WTC11 (cell line): ENCODE measurements at places on chromosomes 12 and 14.
A peak's percentile ranks its signal among the peaks of the same experiment; 100 is the strongest.

DNA sequence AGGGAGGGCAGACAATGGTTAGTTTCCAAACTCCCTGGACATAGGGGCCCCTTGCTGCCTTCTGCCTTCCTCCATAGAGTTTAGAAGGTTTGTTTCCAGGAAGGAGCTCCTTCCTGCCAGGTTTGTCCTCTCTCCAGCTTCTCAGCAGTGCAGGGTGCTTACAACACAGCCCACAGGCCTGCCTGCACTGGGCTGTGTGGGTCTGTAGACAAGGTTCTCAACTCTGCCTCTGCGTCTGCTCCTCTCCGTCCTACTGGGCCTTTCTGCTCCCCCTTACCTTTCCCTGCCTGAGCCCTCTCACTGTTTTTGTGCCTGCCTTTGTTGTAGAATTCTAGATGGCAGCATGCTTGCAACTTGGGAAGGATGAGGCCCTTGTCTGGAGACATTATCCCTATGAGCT is 124.0 kb downstream of the SAMD4A start:
- no peaks in the 10 kb centered on the region for H3K27me3 ChIP-seq
- H3K4me3 ChIP-seq: no peak overlapping the region
- no peak overlapping the region for H3K27ac ChIP-seq
- H3K36me3 ChIP-seq: no peaks in the 10 kb centered on the region
- no peak for DNase-seq

DNA sequence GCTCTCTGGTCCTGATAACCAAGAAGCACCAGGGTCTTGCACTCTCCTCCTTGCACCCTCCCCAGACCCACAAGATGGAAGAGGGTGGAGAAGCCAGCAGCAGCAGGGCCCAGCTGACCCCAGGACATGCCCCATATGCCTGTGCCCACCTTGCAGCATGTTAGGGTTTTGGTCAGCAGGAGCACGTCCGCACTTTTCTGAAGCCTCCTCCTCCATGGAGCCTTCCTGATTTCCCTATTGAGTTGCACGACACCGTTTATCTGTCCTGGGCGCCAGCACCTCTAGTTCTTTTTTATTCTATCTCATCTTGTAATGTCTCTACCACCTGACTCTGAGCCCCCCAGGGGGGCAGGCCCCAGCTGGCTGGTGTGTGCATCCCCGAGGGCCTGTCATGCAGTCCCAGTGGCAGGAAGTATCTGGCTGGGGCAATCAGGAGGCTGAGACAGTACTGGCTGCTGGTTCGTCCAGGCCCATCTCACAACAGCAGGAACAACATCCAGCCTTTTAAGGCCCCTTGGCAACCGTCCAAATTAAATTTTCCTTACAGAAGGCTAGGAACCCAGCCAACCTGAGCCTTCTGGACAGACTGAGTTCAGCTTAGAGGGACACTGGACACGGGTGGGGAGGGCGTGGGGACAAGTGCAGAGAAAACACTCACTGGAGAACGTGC is 39.6 kb downstream of the CCDC85C start:
- H3K4me1 ChIP-seq: peaks cover 61% of the 10 kb centered on the region
- no peaks in the 10 kb centered on the region for H3K36me3 ChIP-seq
- H3K27me3 ChIP-seq: no peaks in the 10 kb centered on the region
- no peak overlapping the region for H3K4me3 ChIP-seq
- no peak for DNase-seq

DNA sequence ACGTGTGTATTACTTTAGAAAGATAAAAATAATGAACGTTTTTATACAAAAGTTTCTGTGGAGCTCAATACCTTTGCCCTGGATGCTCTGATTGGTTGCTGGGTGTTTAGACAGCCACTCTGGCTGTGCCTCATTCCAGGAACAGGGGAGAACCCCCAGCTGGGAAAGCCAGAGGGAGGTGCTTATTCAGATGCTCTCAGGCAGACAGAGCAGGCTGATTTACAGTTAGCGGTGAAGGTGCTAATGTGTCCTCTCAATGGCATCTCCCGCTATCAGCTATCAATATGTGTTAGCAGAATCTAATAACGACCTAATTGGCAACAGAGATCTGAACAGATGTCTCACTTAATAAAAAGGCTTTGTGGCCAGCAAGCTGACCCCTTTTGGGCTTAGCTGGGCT is 402.3 kb downstream of the NUAK1 start:
- peaks cover 29% of the 10 kb centered on the region; the same call in 1 of the 2 replicates for H3K4me1 ChIP-seq
- H3K27ac ChIP-seq: no peak overlapping the region
- H3K36me3 ChIP-seq: no peaks in the 10 kb centered on the region
- no peak overlapping the region for H3K4me3 ChIP-seq

DNA sequence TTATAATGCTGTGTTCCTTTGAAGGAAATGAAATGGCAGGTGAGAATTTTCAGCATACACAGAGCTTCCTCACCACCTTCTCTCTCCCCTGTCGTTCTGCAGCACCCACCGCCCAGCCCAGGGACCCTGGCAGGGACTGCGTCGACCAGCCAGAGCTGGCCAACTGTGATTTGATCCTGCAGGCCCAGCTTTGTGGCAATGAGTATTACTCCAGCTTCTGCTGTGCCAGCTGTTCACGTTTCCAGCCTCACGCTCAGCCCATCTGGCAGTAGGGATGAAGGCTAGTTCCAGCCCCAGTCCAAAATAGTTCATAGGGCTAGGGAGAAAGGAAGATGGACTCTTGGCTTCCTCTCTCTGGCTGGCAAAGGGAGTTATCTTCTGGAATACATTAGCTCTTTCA is 35.1 kb downstream of the PAPLN start:
- H3K4me3 ChIP-seq: no peak overlapping the region
- peak overlapping the region; percentile 34; the same call in 1 of the 2 replicates for H3K27ac ChIP-seq
- peaks cover 14% of the 10 kb centered on the region for H3K36me3 ChIP-seq
- H3K27me3 ChIP-seq: no peaks in the 10 kb centered on the region

DNA sequence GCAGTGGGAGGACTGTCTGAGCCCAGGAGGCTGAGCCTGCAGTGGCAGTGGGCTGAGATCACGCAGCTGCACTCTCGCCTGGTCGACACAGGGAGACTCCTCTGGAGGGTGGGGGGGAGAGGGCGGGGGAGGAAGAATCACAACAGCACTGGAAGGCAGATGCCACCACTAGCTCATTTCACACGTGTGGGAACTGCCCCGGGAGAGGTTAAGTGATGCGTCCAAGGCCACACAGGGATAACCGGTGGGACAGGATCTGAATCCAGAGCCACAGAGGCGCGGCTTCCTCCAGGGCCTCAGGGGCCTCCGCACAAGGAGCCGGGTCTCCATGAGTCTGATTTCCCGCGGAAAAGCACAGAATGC is 20.8 kb downstream of the STX2 start:
- H3K27ac ChIP-seq: peak overlapping the region; percentile 84
- no peaks in the 10 kb centered on the region for H3K27me3 ChIP-seq
- H3K36me3 ChIP-seq: peaks cover 19% of the 10 kb centered on the region
- peak overlapping the region; percentile 49 for H3K4me3 ChIP-seq
- no peak for DNase-seq

DNA sequence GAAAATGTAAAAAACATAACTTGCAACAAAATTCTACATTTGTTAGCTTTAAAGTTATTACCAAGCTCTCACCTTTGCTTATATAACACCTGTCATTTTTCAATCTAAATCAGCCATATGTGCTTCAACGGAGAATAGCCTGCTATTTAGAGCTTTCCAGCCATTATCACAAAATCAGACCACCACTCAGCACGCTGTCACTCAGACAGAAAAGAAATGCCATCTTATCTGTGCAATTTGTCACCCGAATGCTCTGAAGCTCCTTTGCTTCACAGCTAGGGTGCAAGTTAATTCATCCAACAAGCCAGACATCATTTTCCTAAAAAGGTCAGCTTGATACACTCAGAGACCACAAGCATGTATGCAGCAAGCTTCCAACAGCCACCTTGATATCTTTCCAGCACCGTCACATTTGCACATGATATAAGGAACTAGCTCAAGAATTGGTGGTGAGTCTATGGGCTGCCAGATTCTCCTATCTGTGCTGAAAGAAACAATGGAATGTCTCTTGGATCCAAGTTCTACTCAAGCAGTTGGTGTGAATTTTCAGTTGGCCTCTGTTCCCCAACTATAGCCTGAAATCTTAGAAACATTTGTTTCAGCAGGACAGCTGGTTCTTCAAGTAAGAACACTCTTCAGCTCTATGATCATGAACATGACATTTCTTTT is 20.0 kb upstream of the IFNG-AS1 start:
- H3K27ac ChIP-seq: no peak overlapping the region
- H3K4me3 ChIP-seq: no peak overlapping the region
- no peaks in the 10 kb centered on the region for H3K4me1 ChIP-seq
- no peak for DNase-seq

GRCh38 chr12:15336768-15337553 is 14.7 kb downstream of the PTPRO start:
- H3K36me3 ChIP-seq: no peaks in the 10 kb centered on the region
- no peaks in the 10 kb centered on the region for H3K27me3 ChIP-seq
- H3K4me1 ChIP-seq: no peaks in the 10 kb centered on the region
- no peak for DNase-seq

- no peak overlapping the region for H3K27ac ChIP-seq
- H3K27me3 ChIP-seq: no peaks in the 10 kb centered on the region
- H3K4me3 ChIP-seq: no peak overlapping the region
- DNase-seq: no peak
- no peaks in the 10 kb centered on the region for H3K36me3 ChIP-seq
- H3K4me1 ChIP-seq: no peaks in the 10 kb centered on the region
Observed at GRCh38 chr14:23828001-23828400, 125.6 kb upstream of the DHRS4 start.

- no peaks in the 10 kb centered on the region for H3K27me3 ChIP-seq
- peaks cover 12% of the 10 kb centered on the region for H3K4me1 ChIP-seq
- DNase-seq: no peak
- no peak overlapping the region for H3K4me3 ChIP-seq
- no peak overlapping the region for H3K27ac ChIP-seq
- H3K36me3 ChIP-seq: no peaks in the 10 kb centered on the region
Observed at GRCh38 chr14:61491224-61491623, 169.8 kb downstream of the PRKCH start.

DNA sequence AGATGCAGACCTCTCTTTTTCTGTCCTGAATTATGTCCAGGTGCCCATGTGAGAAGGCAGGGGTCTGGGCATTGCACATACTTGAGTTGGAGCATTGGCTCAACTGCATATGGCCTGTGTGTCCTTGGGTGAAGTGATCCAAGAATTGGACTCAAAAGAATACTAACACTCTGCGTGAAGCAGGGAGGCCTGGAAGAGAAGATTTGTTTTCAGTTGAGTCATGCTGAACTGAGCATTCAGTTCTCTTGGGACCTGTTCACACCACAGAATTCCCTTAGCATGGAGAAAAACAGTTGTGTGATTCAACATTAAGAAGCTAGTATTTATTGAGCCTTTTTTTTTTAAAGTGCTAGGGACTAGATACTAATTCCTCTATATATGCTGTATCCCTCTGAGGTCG is 164.7 kb upstream of the TBX3 start:
- no peak overlapping the region for H3K27ac ChIP-seq
- H3K36me3 ChIP-seq: no peaks in the 10 kb centered on the region
- DNase-seq: no peak
- H3K27me3 ChIP-seq: no peaks in the 10 kb centered on the region
- no peaks in the 10 kb centered on the region for H3K4me1 ChIP-seq
- no peak overlapping the region for H3K4me3 ChIP-seq

DNA sequence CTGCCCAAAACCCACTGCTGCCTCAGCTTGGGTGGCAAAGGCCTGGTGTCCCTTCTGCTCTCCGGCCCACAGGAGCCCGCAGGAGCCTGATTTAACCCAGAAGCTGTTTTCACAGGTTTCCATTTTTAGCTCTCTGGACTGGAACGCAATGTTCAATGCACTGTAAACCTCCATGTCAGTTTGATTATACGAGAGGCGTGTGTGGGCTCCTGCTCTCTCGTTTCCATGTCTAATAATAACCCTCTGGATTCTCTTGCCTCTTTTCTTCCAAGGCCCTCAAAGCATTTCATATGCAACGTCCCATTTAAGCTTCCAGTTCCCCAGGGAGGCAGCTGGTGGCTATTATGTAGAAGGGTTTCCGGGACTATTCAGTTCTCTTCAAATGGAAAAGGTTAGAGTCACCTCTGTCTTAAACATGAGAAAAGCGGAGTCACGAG is 161.1 kb downstream of the SUDS3 start:
- H3K4me3 ChIP-seq: no peak overlapping the region
- 0 out of 2 replicates have a peak, but pooled peaks cover 4% of the 10 kb centered on the region for H3K36me3 ChIP-seq
- no peaks in the 10 kb centered on the region for H3K27me3 ChIP-seq
- peaks cover 84% of the 10 kb centered on the region for H3K4me1 ChIP-seq
- peak overlapping the region; percentile 97 for H3K27ac ChIP-seq

- H3K36me3 ChIP-seq: no peaks in the 10 kb centered on the region
- no peaks in the 10 kb centered on the region for H3K27me3 ChIP-seq
- peak overlapping the region; percentile 87 for H3K4me3 ChIP-seq
- peak overlapping the region; percentile 85; the same call in 1 of the 2 replicates for H3K27ac ChIP-seq
- DNase-seq: peak; percentile 83
Observed at GRCh38 chr12:62603061-62603810, 136.6 kb downstream of the MON2 start.

DNA sequence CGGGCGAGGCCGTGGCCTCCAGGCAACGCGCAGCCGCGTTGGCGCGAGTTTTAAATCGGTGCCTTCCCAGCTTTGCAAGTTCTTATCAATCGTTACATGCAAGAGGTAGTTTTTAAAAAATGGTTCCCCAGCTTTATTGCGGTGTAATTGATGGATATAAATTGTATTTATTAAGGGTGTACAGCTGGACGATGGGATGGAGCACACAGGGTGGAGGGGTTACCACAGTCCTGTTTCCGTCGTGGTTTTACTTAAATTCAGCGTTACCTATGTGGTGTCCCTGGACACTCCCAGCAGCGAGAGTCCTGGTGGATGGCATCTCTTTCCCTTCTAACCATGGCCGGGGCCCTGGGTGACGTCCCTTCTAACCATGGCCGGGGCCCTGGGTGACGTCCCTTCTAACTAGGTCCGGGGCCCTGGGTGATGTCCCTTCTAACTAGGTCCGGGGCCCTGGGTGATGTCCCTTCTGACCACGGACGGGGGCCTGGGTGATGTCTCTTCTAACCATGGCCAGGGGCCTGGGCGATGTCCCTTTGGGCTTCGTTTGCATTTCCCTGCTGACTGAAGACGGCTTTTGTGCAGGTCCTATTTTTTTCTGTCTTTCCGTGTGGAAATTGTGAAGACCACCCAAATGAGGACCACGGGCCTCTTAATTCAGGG is 97.9 kb downstream of the TNFAIP2 start:
- H3K4me1 ChIP-seq: peaks cover 23% of the 10 kb centered on the region
- H3K4me3 ChIP-seq: peak overlapping the region; percentile 68
- H3K27me3 ChIP-seq: peaks cover 41% of the 10 kb centered on the region
- no peak for DNase-seq
- H3K27ac ChIP-seq: no peak overlapping the region
- no peaks in the 10 kb centered on the region for H3K36me3 ChIP-seq
